ENCODE measurements at places on chromosomes 13 and 19.

- no peak for DNase-seq
These were observed 67.0 kb downstream of the LATS2 start for GRCh38 chr13:20994441-20994821.

DNA sequence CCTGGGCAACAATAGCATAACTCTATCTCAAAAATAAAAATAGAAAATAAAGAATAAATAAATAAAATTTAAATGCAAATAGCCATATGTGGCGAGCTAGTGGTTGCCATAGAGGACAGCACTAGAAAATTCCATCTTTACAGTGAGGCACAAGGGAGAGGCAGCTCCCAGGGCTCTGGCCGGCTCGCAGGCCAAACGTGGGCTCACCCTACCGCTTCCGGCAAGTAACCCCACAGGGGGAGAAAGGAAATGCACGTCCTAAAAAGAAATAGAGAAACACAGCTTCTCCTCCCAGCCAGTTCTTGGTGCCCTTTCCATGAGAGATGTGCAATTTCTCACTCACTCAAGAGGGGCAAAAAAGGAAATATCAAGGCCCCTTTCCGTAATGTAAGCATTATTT is 12.4 kb upstream of the GRWD1 start:
- no peak for DNase-seq

GRCh38 chr19:39428283-39429112 is 7.3 kb downstream of the RPS16 start:
- DNase-seq = no peak

DNA sequence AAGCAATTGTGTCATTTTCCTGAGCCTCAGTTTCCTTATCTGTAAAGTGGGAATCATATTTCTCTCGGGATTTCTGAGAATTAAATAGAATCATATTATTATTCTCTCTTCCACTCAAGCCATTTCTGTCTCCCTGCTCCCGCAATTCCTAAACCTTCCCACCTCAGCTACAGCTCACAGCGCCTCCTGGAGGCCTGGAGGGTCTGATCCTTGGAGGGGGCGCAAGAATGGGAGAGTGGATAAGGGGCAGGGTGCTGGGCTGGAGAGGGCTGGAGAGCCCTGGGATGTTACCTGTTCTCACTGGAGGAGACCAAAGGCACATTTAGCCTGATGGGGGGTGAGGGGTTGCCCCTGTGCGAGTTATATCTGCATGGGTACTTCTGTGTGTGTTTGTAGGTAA is 31.1 kb upstream of the CYP2S1 start:
- DNase-seq = no peak

DNA sequence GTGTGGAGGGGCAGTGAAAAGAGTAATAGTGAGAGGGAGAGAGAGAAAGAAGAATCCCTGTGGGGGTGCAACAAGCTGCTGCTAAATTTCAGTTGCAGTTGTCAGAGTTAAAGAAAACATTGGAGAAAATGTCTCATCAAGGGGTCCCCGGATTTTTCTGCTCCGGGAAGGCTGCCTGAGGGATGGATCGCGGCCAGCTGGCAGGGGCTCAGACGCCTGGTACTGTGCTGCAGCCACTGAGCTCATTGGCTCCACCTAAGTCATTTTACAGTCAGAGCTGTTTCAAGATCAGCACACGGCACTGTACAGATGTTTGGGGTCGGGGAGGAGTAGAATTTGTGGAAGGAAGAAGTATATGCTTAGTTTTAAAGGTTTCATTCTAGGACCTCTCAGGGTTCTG is 106.2 kb downstream of the SHISA2 start:
- no peak for DNase-seq

DNA sequence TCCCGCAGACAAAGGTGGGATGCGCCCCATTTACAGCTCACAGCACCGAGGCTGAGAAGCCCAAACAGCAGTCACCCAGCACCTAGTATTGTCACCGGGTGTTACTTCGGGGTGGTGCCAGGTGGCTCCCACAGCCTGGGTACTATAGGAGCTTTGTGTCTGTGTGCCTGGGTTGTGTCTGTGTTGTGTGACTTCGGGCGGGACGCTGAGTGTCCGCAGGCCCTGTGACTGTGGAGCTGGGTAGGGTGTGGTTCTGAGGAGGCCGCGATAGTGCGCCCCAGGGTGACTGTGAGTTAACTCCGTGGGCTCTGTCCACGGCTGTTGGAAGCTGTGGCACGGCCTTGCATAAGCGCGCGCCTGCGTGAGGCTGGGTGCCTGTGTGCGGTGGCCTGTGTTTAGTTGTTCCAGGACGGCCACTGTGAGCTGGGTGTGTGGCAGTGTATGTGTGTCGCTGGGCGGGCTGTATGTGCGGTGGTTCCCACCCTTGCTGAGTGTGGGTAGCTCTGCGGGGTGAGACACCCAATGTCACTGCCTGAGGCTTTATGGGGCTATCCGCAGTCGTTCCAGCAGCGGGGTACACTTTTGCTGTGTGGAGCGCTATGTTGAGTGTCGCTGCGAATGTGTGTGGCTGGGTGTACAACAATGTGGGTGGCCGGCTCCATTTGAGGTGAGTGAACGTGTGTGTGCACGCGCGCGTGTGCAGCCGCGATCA is 559 bp upstream of the SSBP4 start:
- peak; percentile 58 for DNase-seq

GRCh38 chr13:43113603-43114002 is 90.2 kb downstream of the DNAJC15 start:
- DNase-seq = no peak

DNA sequence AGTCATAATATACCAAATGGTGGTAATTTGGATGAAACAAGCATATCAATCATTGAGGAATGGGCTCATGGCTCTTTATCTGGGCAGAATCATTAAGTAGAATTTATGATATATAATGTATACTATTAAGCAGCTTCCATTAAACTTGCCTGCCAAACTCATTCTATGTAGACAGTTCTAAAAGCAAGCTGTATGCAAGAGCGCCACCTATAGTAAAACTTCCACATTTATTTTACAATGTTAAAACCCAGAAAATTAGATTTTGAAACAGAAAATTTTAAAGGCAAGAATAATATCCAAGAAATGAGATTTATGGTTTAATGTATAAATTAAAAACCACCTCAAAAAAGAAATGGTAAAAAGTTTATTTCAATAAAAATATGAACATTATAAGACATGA is 161.5 kb downstream of the MZT1 start:
- DNase-seq = no peak

GRCh38 chr19:45472563-45473366 is 5.0 kb downstream of the FOSB start:
- no peak for DNase-seq

DNA sequence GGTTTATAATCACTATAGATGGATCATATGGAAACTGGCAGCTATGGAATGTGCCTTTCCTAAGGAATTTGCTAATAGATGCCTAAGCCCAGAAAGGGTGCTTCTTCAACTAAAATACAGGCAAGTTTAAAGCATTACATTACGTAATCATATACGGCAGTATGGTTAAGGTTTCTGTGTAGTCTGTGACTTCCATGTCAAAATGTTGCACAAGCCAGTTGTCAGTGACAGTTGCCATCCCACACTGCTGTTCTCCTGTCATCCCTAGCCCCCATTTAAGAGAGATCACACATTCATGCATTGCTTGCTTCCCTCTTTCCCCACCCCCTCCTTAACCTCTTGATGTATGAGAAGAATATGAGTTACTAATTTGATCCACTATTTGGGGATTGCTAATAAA is 47.3 kb downstream of the BRCA2 start:
- no peak for DNase-seq

DNA sequence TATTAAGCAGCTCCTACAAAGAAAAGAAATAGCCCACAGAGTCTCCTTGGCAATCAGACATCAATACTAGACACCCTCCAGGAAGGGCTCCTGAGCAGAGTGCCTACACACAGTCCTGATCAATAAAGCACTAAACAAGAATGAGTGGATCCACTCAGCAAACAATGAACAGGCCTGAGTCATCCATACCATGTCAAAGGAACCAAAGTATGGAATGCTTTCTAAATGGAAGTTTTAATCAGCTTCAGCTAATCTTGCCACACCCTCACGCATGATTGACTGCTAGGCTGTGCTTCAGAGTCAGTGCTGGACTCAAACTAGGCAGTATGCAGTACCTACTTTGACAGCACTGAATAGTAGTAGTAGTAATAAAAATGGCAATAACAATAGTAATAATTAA is 392.7 kb upstream of the HTR2A start:
- DNase-seq = no peak

DNA sequence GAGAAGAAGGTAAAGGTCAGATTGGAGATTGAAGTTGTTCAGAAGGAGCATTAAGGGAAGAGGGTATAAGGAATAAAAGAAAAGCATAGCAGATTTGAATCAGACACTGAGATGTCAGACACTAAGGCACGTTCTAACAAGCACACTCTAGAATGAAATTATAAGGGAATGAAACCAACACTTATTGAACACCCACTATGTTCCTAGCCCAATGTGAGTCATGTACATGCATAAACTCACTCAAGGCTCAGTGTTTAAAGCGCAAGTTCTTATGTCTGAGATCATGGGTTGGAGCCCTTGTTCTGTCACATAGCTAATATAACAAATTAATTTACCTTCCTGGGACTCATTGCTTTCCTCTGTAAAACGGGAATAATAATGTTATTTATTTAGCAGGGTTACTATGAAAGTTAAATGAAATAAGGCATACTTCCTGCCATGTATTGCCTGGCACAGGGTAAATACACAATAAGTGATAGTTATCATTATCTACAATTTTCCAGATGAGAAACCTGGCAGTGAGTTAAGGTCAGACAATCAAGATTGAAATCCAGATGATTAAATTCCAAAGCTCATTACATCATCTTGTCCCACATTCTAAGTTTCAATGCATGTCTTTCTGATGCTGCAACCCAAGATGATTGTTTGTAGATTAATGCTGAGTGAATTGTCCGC is 68.3 kb upstream of the DACH1 start:
- no peak for DNase-seq

- DNase-seq = no peak
These were observed 18.7 kb upstream of the SIAH3 start for GRCh38 chr13:45870232-45870631.

GRCh38 chr19:2711172-2711874 is 8.8 kb upstream of the GNG7 start:
- DNase-seq = no peak

DNA sequence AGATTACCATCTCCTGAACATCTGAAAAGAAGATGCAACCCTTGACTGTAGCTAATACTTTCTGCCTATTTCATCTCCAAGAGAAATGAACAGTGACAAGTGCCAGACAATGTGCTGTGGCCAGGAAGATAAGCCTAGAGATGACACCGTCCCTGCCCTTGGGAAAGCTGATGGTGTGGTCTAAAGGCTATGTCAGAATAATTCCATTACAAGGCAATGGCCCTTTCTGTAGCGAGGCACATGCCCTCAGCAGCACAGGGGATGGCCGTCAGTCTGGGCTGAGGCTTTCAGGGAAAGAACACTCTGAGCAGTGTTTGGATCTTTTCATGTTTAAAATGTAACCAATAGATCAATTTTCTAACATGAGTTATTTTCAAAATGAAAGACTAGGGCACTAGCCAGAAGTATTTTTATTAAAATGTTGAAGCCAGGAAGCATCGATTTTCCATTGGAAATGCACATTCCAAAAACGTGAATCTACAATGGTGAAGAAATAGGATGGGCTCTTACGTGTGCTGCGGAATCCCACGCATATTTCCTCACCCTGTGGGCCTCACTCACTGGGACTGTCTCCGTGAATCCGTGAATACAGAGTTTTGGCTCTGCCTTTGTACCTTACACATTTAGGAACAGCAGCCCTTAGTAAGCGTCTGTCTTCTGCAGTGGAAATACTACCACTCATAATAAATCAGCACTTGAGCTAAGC is 22.0 kb downstream of the COL4A1 start:
- DNase-seq = no peak

Data from stimulated activated naive CD4-positive, alpha-beta T cell treated with Interleukin-2 at 50 U/mL for 16 hours (primary cell).